ENCODE measurements at places on chromosomes 5 and 9. TPM values are rescaled to one million over a fixed set of nuclear protein-coding genes. Genes with fewer than 3 reads are reported as not detected.

DNA sequence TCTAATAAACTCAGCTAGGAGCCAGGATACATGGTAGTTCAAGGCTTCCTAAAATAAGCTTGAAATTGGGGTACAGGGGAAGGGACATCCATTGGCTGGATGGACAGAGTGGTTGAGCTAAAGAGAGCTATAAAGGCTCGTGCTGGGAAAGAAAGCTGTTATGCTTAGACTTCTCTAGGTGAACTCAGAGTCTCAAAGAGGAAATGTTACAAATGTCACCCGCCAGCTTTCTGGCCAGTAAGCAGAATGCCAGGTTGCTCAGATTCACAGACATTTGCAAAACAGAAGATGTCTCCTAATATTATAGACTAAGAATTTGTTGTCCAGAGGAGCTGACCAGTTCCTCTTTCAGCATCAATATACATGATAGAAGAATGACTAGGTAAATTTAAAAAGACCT lies 30.6 kb downstream of the STOM start:
- H3K36me3 ChIP-seq: peaks cover 10% of the 10 kb centered on the region
- no peak overlapping the region for H3K4me3 ChIP-seq
- no peak overlapping the region for H3K27ac ChIP-seq
- no peaks in the 10 kb centered on the region for H3K27me3 ChIP-seq

GRCh38 chr5:56413546-56413945 lies 180.4 kb upstream of the ANKRD55 start:
- DNase-seq: no peak
- H3K27me3 ChIP-seq: no peaks in the 10 kb centered on the region
- H3K4me3 ChIP-seq: no peak overlapping the region

GRCh38 chr5:157464519-157465171 lies 4.6 kb downstream of the NIPAL4 start:
- H3K27ac ChIP-seq: peak overlapping the region; percentile 47
- H3K4me3 ChIP-seq: no peak overlapping the region
- H3K4me1 ChIP-seq: peaks cover 18% of the 10 kb centered on the region
- H3K27me3 ChIP-seq: peaks cover 20% of the 10 kb centered on the region
- DNase-seq: peak; percentile 85
- H3K36me3 ChIP-seq: no peaks in the 10 kb centered on the region

- no peak for DNase-seq
- H3K36me3 ChIP-seq: peaks cover 22% of the 10 kb centered on the region
- peaks cover 5% of the 10 kb centered on the region for H3K4me1 ChIP-seq
- H3K4me3 ChIP-seq: no peak overlapping the region
These were observed 7.0 kb upstream of the AK1 start for GRCh38 chr9:127884427-127884911.

GRCh38 chr9:86163503-86163902 lies 64.1 kb upstream of the GOLM1 start:
- no peak overlapping the region for H3K4me3 ChIP-seq
- no peaks in the 10 kb centered on the region for H3K27me3 ChIP-seq
- no peak overlapping the region for H3K27ac ChIP-seq
- DNase-seq: no peak
- peaks cover 1% of the 10 kb centered on the region for H3K36me3 ChIP-seq
- H3K4me1 ChIP-seq: no peaks in the 10 kb centered on the region

DNA sequence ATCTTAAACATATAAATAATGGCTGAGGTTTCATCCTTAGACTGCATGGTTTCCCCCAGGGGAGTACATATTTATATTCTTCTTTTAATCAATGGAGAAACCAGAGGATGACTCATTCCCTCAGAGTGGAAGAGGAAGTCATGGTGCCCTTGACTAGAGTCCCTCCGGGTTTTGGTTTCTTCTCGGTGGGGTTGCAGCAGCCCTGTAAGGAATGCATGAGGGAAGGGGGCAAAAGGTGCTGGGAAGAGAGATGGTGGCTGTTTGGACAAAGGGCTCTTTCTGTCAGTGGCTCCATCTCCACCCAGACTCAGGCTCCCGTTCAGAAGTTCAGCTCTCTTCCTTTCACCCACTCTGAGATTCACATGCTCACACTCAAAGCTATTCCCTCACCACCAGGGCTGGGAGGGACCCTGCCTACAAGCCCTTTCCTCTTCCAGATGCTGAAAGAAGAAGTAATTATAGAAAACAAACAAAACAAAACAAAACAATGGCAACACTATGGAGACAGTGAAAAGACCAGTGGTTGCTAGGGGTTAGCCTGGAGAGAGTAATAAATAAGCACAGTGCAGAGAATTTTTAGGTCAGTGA lies 129.8 kb upstream of the IL12B start:
- H3K27me3 ChIP-seq: peaks cover 11% of the 10 kb centered on the region
- no peak overlapping the region for H3K27ac ChIP-seq
- peaks cover 47% of the 10 kb centered on the region for H3K4me1 ChIP-seq
- no peaks in the 10 kb centered on the region for H3K36me3 ChIP-seq
- DNase-seq: peak; percentile 22
- H3K4me3 ChIP-seq: no peak overlapping the region

DNA sequence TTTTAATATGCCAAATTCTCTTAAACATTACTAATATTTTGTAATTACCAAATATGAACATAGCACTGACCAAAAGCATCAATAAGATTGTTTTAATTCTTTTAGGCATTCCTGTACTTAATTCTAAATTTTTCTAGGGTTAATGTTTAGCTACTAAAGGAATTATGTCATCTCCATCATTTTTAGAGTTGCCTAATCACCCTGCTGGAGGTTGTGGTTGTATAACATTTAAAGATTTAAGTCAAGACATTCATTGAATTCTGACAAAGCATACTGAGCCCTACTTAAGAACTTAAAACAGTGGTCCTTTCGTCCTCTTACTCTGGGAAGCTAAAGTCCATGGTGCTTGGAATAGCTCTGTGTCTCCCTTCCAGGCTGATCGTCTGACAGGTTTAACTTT lies 28.1 kb upstream of the DAB2 start:
- H3K4me3 ChIP-seq: no peak overlapping the region
- H3K27ac ChIP-seq: no peak overlapping the region
- no peaks in the 10 kb centered on the region for H3K36me3 ChIP-seq
- H3K4me1 ChIP-seq: no peaks in the 10 kb centered on the region

- no peak for DNase-seq
- peaks cover 2% of the 10 kb centered on the region for H3K27me3 ChIP-seq
- H3K27ac ChIP-seq: no peak overlapping the region
- peaks cover 8% of the 10 kb centered on the region for H3K4me1 ChIP-seq
- no peak overlapping the region for H3K4me3 ChIP-seq
These were observed 40.3 kb downstream of the GLRX start for GRCh38 chr5:95782181-95782580.

GRCh38 chr5:43008363-43009153 lies 31.6 kb downstream of the ANXA2R start:
- peak overlapping the region; percentile 93 for H3K4me3 ChIP-seq
- H3K27me3 ChIP-seq: no peaks in the 10 kb centered on the region
- H3K4me1 ChIP-seq: peaks cover 30% of the 10 kb centered on the region
- peak overlapping the region; percentile 99 for H3K27ac ChIP-seq
- H3K36me3 ChIP-seq: no peaks in the 10 kb centered on the region

DNA sequence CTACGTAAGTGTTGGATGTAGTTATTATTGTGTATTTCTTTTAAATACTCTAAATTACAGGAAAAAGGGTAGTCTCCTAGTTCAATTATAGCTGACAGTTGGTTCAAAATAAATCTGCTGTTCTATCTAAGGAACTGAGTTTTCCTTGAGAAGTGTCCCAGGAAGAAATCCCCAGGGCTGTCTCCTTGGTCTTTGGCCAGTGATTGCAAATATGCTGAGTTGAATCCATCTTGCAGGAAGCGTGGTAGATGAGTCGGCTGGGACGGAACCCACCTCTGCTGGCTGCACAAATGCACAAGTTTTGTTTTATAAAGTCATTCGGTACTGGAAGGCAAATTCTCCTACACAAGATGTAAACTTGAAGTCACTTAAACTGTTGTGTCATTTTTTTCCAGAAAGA lies 30.2 kb upstream of the HOMER1 start:
- H3K4me3 ChIP-seq: no peak overlapping the region
- H3K27ac ChIP-seq: no peak overlapping the region
- no peak for DNase-seq
- no peaks in the 10 kb centered on the region for H3K36me3 ChIP-seq

DNA sequence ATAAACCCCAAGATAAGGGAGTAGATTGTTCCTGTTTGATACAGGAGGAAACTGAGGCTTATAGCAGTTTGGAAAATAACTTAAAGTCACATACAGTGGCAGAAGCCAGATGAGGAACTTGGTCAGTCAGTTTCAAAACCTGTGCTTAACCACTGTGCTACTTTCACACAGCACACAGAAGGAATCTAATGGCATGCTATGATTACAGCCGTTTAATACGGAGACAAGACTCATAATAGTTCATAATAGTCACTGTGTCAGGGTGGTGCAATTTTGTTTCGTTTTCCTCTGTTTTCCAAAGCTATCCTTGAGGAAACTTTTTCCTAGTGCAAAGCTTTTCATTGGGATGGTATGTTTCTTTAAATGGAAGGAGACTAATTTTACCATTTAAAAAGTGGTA lies 112.3 kb downstream of the GCNT1 start:
- peaks cover 28% of the 10 kb centered on the region for H3K4me1 ChIP-seq
- peak overlapping the region; percentile 75 for H3K27ac ChIP-seq
- H3K4me3 ChIP-seq: peak overlapping the region; percentile 63
- peaks cover 5% of the 10 kb centered on the region for H3K36me3 ChIP-seq
- peaks cover 45% of the 10 kb centered on the region for H3K27me3 ChIP-seq

DNA sequence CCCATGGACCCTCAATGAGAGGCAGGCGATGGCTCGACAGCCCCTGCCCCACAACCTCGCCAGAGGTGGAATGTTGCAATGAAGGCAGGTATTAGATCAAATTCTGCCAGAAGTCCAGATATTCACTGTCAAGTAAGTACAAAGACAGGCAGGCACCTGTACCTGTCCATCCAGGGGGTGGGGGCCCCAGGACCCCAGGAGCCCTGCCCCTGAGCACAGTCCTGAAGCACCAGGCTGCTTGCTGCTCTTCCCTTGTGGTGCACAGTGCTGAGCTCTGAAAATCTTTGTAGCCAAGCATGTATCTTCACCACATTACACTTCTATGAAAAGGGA lies 26.2 kb upstream of the HMCN2 start:
- peaks cover 30% of the 10 kb centered on the region for H3K4me1 ChIP-seq
- no peak for DNase-seq
- peaks cover 2% of the 10 kb centered on the region for H3K27me3 ChIP-seq
- H3K36me3 ChIP-seq: no peaks in the 10 kb centered on the region
- H3K27ac ChIP-seq: no peak overlapping the region

- peaks cover 6% of the 10 kb centered on the region for H3K27me3 ChIP-seq
- no peak overlapping the region for H3K4me3 ChIP-seq
- no peaks in the 10 kb centered on the region for H3K36me3 ChIP-seq
- DNase-seq: no peak
These were observed 132.1 kb downstream of the MACROH2A1 start for GRCh38 chr5:135266975-135267374.

DNA sequence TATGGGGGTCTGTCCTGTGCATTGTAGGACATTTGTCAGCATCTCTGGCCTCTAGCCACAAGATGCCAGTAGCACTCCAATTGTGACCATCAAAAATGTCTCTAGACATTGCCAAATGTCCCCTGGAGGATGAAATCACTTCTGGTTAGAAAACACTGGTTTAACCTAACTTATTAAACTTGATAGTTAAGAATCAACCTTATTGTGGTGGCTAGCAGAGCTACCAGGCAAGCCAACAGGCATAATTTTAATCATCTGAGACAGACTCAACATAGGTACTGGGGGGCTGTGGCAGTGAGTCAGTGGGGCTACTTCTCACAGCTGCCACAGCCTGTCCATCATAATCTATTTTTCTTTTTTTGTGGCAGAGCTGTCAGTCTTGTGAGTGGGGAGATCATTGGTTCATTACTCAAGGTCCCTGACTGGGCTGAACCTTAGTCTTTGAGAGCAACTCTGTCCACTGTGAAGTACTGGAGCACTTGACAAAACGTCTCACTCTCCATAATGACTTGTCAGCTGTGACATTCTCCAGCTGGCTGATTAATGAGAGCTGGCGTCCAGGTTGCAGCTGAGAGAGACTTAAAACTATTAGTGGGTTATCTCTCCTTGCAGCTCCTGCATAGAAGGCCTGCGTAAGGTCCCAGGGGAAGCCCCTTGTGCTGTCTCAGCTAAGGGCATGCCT lies 107.9 kb downstream of the DCP2 start:
- no peaks in the 10 kb centered on the region for H3K36me3 ChIP-seq
- H3K27me3 ChIP-seq: no peaks in the 10 kb centered on the region
- no peak for DNase-seq

DNA sequence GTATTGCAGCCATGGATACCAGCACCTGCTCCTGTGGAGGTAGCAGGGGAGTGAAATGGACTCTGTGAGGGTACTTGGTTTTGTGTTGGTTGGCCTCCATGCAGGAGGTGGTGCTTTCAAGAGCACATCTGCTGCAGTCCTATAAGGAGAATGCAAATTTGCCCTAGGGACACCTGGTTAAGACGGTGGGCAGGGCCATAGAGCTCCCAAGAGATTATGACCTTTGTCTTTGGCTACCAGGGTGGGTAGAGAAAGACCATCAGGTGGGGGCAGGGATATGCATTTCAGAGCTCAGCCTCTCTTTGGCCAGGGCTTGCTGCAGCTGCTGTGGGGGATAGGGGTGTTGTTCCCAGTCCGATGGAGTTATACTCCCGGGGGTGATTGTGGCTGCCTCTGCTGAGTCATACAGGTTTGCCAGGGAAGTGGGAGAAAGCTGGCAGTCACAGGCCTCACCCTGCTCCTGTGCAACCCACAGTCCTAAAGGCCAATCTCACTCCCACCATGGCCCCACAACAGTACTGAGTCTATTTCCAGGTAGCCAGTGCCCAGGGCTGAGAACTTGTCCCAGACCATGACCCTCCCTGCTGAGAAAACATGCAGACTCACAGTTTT lies 14.0 kb upstream of the PDLIM4 start:
- H3K4me3 ChIP-seq: no peak overlapping the region
- no peak overlapping the region for H3K27ac ChIP-seq
- H3K27me3 ChIP-seq: no peaks in the 10 kb centered on the region
- H3K4me1 ChIP-seq: no peaks in the 10 kb centered on the region
- peaks cover 8% of the 10 kb centered on the region for H3K36me3 ChIP-seq

DNA sequence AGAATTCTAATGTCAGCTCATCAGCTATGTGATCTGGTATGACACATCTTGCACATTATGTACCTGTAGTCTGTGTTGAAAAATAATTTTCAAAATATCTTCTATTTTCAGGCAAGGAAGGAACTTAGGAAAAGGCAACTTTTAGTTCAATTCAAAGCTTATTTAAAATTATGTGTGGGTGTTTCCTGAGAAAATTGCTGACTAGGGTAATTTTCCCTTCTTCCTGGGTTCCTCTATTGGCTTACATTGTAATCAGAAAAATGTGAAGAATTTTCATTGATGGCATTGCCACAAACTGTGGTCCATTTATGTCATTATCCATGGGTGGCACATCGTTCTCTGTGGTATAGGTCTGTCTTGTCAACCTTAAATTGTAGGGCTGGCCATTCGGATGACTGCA lies 328.7 kb upstream of the SGCD start:
- no peak overlapping the region for H3K4me3 ChIP-seq
- DNase-seq: no peak
- no peaks in the 10 kb centered on the region for H3K4me1 ChIP-seq
- H3K27ac ChIP-seq: no peak overlapping the region
- peaks cover 1% of the 10 kb centered on the region for H3K27me3 ChIP-seq

- no peak overlapping the region for H3K27ac ChIP-seq
- no peaks in the 10 kb centered on the region for H3K36me3 ChIP-seq
- no peaks in the 10 kb centered on the region for H3K27me3 ChIP-seq
- DNase-seq: no peak
- H3K4me3 ChIP-seq: no peak overlapping the region
- no peaks in the 10 kb centered on the region for H3K4me1 ChIP-seq
These were observed 76.5 kb upstream of the ATG10 start for GRCh38 chr5:81895307-81895706.

NUTM2F gene
- not detected for total RNA-seq

OR1J2 gene
- not detected for total RNA-seq

CATSPER3 gene
- 0.31 TPM for total RNA-seq

C1QTNF2 gene
- total RNA-seq: not detected

LMX1B gene
- not detected for total RNA-seq

PTGS1 gene
- total RNA-seq: 0.23 TPM

BARHL1 gene
- not detected for total RNA-seq

TAF11L2 gene
- total RNA-seq: not detected

Measured in activated CD8-positive, alpha-beta T cell treated with anti-CD3 and anti-CD28 coated beads for 36 hours (primary cell).